ENCODE measurements at places on chromosomes 5 and 9.
A peak's percentile ranks its signal among the peaks of the same experiment; 100 is the strongest.

- DNase-seq = no peak
Observed at GRCh38 chr9:33043671-33044070, 18.6 kb downstream of the DNAJA1 start.

DNA sequence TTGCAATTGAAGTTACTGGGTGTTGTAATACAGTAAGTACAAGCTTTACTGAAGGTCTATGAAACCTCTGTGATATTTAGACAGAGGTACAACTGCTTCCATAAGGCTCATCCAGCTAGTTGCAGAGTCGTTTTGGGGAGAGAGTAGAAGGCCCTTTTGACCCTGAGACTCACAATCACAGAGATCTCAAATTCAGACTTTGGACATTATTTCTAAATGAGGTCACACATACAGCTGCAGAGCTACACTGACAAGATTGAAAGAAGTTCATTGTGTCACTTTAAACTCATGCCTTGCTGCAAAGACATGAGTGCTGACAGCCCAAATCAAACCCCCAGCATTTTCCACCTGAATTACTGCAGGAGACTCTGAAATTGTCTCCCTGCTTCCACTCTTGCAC lies 205.9 kb upstream of the TMEM161B start:
- no peak for DNase-seq

DNA sequence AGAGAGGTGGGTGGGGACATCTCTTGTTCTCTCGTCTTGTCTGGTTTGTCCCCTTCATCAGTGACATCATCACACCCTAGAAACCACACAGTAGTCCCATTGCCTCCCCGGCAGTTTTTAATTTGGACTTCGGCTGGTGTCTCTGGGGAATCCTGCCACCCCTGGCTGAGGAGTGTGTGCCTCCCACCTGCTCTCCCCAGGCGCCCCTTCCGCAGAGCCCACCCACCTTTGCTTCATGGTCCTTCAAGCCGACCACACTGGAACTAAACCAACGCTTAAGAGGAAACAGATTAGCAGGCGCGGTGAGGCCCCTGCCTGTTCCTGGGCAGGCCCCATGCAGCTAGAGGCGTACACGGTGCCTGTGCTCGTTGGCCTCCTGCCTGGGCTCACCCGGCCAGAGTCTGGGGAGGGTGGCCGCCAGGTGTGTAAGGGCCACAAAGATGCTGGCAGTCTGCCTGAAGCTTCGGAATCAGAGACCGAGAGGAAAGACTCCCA lies 107.6 kb upstream of the SPRY4 start:
- DNase-seq = peak; percentile 20

- no peak for DNase-seq
Observed at GRCh38 chr5:164002628-164003027, 497.2 kb downstream of the MAT2B start.

GRCh38 chr9:92679413-92680165 lies 9.7 kb upstream of the IPPK start:
- no peak for DNase-seq

DNA sequence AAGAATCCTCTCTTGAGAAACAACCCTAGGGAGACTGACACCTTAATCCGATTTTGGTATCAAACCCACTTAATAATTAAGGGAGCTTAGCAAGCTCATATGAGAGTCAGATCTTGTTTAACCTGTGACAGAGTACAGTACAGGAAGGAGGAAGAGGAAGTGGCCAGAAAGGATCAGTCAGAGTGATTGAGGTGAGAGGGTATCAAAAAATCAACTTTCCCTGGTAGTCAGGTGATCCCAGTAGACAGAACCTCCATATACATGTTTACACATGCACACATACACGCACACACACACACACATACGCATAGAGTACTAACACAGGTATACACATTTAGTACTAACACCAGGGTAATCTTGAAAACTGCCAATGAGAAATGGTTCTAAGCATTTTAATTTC lies 56.8 kb downstream of the GLIS3 start:
- no peak for DNase-seq

DNA sequence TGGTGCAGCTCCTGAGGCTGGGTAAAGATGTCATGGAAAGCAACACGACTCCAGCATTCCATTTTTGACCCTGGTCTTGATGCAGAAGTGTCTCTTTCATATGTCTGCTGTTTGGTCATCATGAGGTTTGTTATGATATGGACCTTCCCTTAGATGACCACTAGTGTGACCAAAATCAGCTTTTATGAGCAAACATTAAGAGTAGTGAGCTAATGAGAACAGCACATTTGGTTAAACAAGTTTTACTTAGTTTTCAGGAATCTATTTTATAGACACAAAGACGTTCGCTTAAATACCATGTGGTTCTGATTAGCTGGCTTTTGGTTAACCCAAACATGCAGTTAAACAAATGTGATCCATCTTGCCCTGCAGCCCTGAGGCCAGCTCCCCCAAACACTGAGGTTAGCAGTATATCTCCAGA lies 56.7 kb upstream of the ACTBL2 start:
- DNase-seq = no peak

- no peak for DNase-seq
Observed at GRCh38 chr5:135135530-135136226, 101.7 kb upstream of the PITX1 start.

- DNase-seq = no peak
Observed at GRCh38 chr5:141245250-141245717, at the start of gene PCDHB15. Gene PCDHB15, plus strand, starts transcription at chr5:141245395. Its CDS starts 184 bp downstream, at chr5:141245579.

DNA sequence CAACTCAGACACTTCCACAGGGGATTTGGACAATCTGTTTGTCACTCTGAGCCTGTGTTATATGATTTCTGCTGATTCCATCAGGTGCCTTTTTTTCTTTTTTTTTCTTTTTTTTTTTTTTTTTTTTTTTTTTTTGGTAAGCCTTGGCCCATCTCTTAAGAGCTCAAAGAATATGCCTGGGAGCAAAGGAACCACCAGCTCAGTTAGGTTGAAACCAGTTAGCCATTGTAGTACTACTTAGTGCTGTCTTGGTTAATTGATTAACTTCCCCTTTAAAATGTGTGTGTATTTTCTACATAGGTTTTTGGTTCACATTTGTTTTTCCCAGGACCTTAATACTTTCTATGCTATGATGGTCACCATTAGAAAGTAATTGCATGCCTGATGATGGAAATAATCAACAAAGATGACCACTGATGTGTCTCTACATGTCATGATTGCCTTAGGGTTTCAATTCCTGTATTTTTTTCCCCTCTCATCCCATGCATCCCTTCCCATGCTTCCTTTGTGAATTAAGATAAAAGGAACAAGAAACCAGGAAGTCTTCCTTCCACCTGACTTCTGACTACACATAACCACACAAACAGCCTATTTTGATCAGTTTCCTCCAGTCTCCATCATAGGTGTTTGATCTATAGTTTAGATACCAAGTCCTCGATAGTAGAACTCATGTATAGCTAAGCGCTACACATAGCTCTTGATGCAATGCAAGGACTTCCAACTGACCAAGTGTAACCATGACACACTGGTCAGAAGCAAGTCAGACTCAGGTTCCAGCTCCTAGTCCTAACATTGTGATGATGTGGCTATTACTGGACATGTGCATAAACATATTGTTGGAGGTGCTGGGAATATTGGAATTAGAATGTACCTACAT lies 306.1 kb downstream of the EFNA5 start:
- no peak for DNase-seq

DNA sequence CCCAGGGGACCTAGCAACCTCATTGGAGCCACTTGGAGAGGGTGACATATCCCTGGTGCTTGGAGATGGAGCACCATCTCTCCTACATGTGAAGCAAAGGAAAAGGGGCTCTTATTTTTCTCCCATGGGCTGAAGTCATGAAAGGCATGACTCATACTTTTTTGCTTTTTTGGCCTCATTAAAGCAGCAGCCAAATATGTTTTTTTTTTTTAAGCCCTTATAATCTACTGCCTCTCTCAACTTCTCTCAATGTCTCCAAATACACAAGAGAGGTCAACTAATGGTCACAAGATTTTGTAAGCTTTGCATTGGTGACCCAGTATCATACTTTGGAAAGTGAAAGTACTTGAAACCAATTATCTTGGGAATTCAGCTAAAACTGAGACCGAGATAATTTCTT lies 1.6 kb upstream of the CFAP90 start:
- no peak for DNase-seq

GRCh38 chr5:128350705-128351104 lies 187.3 kb downstream of the FBN2 start:
- no peak for DNase-seq

GRCh38 chr5:81208904-81209303 lies 24.2 kb upstream of the CKMT2 start:
- no peak for DNase-seq

DNA sequence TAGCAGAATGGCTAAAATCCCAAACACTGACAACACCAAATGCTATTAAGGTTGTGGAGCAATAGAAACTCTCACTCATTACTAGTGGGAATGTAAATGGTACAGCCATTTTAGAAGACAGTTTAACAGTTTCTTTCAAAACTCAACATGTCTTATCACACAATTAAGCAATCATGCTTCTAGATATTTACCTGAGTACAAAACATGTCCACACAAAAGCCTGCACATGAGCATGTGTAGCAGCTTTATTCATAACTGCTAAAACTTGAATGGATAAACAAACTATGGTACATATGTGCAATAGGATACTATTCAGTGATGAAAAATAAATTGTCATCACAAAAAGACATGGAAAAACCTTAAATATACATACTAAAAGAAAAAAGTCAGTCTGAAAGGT lies 31.5 kb downstream of the SLC25A46 start:
- DNase-seq = no peak

DNA sequence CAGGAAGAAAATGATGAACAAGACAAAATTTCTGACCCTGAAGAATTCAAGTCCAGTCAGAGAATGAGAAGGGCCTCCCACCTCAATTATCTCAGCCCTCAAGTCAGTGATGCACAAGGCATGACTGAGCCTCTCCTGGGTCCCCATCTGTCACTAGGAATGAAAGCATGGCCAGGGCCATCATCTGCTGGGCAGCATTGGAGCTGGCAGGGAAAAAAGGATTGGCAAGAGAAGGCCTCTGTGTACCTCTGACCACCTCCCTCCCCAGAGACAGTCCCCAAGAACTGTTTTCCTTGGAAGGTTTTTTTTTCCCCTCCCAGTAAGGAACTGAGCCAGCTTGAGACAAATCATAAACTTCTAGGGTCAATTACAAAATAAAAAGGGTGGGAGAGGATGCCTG lies 76.7 kb downstream of the KLHL3 start:
- no peak for DNase-seq

- no peak for DNase-seq
Observed at GRCh38 chr5:149942199-149942598, 2.4 kb downstream of the PDE6A start.

- no peak for DNase-seq
Observed at GRCh38 chr9:1462626-1463308, 412.6 kb downstream of the DMRT2 start.

DNA sequence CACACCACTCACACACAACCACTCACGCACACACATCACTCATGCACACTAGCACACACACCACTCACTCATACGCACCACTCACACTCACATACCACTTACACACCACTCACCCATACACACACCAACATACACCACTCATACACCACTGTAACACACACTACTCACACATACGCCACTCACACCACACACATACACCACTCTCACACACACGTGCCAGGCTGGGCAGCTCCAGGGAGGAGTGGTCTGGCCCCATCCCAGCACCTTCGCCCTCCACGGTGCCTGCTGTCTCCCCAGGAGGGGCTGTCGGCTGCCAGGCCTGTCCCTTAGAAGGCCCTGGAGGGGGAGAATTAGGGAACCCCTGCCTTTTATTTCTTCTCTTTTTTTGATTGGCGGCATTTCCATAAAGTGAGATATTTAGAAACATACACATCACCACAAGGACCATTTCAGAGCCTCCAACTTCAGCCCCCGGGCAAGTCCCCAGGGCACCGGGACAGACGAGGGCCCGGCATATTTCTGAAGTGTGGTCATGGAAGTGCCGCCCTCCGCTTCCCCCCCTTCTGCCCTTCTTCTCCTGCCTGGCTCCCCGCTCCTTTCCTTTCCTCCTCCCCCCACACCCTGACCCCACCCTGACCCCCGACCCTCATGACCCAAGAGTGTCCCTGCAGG lies 6.3 kb upstream of the ASB6 start:
- DNase-seq = no peak

DNA sequence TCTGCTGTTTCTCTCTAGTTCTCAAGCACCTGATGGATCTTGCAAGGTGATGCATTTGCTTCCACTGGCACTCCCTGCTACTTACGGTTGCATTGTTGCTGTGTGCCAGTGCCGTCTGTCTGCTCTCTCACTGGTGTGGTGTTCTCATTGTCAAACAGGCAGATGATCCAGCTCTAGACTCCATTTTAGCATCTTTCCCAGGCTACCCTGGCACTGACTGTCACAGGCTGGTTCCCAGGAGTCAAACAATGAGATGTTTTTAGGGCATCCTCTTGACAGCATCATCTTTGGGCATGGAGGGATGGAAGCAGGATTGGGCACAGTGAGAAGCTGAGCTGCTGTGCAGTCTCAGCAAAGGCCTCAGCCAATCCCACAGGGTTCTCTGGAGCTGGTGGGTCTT lies 12.9 kb downstream of the MTRR start:
- no peak for DNase-seq

- no peak for DNase-seq
Observed at GRCh38 chr5:179411161-179411841, 66.0 kb upstream of the ADAMTS2 start.

DNA sequence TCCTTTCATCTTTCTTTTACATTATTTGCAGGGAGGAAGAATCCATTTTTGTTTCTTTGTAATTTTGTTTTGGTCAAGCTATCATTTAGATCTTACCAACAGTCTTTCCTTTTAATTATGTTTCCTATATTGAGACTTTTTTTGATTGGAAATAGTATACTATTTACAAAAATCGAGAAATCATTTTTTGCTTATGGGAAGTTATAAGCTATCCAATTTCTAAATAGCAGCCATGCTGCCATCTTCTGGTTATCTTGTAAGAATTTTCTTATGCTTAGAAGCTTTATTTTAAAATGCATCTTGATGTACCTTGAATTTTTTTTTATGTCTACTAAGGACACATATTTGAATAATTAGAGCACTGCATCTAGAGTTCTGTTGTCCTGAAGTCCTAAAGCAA lies 821.2 kb downstream of the PTPRD start:
- DNase-seq = no peak

DNA sequence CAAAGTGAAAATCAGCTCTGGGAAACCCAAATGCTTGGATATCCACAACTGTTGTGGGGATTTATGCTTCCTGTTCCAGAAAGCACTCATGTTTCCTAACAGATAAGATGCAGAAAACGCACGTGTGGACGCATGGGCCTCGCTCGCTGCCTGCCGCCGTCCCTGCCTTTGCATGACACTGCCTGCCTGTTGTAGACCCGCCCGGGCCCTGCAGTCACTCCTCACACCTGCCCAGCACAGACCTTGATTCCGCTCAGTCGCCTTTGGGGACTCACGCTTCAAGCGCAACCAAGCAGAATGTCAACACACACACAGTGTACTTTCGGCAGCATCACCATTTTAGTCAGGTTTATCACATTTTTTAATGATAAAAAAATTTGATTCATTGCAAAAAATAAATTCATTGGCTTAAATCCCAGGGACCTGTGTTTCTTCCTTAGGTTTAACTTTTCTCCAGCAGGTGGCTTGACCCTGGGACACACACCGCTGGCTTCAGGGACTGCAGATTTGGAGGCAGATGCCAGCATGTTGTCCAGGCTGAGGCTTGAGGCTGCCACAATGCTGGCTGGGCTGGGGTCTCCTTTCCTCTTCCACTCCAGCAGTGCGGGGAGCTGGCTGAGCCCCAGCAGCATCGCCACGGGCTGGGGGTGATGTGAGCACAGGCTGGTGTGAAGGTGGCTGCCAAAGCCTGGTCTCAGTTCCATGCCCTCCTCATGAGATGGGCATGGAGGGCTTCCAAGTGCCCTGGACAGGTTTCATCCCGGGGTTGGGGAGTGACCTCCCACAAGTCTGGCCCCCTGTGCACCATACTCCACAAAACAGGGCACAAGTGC lies 416.9 kb upstream of the IRX4 start:
- no peak for DNase-seq
